Suppressor macrophage (primary cell): ENCODE measurements at places on chromosomes 3 and 15.

DNA sequence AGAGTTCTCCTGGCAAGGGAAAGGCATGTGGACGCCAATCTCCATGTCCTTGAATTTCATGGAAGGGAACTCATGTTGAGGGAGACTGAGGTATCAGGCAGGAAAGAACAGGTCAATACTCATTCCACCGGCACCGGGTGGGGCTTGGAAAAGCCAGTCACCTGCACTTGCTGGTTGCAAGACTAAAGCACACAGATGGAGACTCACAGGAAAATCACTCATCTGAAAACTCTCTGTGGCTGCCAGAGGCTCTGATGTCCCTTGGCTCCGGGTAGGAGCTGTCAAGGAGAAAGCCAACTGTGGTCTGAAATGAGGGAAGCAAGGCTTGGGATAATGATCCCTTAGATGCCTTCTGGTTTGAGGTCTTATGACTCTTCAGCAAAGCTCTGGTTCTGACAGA lies 8.7 kb upstream of the CGNL1 start:
- no peak for DNase-seq

DNA sequence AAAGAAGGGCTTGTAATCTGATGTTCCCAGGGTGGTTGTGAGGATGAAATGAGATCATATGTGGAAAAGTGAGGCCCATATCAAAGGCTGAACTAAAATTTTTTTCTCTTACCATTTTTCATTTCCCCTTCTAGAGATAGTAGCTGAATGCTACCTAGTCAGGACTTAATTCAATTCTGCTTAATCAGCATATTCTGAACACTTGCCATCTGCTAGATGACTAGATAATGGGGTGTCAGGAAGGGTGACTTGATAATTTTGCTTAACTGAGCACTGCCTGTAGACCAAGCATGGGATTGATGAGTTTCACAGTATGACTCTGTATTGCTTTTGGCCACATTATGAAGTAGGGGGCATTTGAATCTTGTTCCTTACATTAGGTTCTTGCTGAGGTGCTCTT lies 136.2 kb downstream of the CHST2 start:
- DNase-seq, result no peak

DNA sequence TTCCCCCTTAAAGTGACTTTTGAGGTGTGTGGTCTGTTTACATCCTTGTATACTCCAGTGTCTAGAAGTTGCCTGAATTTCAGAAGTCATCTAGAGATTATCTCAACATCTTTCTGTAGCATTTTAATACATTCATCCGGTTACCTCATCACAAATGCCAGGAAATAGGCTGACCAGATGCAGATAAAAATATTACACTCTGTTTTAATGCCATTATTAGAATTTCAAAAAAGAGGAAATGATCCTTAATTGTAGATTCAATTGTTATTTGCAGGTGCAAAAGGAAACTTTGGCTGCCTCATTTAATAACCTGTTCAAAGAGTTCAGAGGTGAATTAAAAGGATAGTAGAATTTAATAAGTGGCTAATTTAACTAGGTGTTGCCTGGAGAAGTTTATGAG lies 290.9 kb downstream of the C3orf38 start:
- no peak for DNase-seq

DNA sequence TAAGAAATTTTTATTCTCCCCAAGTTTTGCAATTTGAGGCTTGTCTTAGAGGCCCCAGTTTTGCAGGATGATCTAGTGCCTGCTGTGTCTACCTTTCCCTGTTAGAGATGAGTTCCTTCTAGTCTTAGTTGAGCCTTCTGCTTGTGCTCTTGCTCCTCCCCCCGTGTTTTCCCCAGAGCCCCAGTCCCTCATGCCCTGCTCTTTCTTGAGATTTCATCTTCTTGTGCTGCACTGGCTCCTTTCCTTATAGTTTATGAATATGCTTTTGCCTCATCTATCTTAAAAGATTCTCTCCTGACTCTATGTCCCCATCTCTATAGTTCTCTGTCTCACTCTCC lies 4.7 kb downstream of the GAP43 start:
- no peak for DNase-seq

DNA sequence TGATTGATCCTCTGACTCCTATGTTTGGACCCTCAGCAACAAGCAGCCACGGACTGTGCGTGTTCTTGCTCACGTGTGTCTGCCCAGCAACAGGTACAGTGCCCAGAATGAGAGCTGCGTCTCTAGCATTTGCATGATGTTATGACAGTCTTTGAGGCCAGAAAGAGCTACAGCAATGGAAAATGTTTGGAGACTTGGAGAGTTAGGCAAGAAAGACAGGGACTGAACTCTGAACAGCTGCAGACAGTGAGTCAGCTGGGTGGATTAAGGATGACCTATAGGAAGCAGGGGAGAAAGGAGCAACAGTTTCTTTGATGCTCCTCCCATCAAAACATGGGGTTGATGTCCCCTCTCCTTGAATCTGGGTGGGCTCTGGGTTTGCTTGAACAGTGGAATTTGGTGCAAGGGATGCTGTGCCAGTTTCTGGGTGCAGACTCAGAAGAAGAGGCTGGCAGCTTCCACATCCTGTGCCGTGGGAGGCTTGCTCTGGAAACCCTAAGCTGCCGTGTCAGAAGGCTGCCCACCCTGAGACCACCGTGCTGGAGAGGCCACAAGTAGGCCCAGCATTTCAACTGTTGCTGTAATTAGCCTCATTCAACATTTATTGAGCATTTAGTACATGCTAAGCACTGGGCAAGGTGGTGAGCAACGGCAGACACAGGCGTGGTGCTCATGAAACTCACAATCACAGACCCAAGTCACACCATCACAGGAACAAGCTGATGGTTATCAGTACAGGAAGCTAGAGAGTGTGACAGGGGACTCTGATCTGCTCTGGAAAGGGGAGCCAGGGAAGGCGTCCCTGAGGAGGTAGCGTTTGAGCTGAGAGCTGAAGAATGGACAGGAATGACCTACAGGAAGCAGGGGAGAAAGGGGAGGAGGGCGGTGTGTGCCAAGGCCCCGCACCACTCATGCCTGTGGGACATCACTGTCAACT lies 21.7 kb downstream of the CCR9 start:
- no peak for DNase-seq

- no peak for DNase-seq
These were observed 36.8 kb upstream of the KIF23 start for GRCh38 chr15:69377216-69377970.

DNA sequence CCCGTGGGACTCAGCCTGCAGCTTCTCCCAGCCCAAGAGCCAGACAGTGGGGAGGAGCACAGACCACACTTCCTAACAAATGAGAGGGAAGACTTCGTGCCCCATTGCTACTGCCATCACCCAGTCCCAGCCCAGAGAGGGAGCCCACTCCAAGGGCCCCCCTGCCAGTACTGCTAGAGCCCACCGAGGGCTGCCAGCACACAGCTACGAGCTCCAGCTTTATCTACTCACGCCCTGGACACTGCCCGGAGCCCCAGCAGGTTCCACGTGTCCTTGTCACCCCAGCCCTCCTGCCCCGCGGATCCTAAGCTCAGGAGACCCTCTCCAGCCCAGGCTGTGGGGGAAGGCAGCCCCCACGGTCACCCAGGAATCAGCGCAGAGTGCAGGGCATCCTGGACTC lies 1.9 kb downstream of the GOLGA8A start:
- no peak for DNase-seq

GRCh38 chr15:45670091-45670490 lies 35.3 kb downstream of the SQOR start:
- no peak for DNase-seq
